Activated CD4-positive, alpha-beta T cell treated with anti-CD3 and anti-CD28 coated beads, Interleukin-2, amount 10 ng/mL, durations not matched to agents 7 days and 5 days (primary cell): ENCODE measurements at places on chromosomes 12 and 14. TPM values are rescaled to one million over a fixed set of nuclear protein-coding genes. Genes with fewer than 3 reads are reported as not detected.

GRCh38 chr12:10094646-10095395 lies 4.0 kb downstream of the CLEC1A start:
- DNase-seq = no peak

DNA sequence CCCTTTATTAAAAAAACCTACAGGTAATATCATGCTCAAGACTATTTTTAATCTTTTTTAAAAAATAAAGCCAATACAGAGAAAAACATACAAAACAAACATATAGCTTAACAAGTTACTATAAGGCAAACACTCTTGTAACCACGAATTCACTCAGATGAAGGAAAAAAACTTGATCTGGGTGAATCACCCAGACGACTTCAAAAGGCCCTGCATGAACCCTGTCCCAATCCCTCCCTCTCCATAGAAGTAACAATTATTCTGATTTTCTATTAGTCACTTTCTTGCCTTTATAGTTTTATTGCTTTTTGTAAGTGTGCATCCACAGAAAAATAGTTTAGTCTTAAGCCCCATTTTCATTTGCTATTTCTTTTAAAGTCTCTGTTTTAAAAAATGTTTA lies 72.6 kb downstream of the LRP6 start:
- no peak for DNase-seq

IL22 gene
- 0.42 TPM for total RNA-seq

HOXC9 gene
- total RNA-seq = not detected

GRCh38 chr12:29220632-29221336 lies 71.7 kb downstream of the FAR2 start:
- DNase-seq = no peak

DNA sequence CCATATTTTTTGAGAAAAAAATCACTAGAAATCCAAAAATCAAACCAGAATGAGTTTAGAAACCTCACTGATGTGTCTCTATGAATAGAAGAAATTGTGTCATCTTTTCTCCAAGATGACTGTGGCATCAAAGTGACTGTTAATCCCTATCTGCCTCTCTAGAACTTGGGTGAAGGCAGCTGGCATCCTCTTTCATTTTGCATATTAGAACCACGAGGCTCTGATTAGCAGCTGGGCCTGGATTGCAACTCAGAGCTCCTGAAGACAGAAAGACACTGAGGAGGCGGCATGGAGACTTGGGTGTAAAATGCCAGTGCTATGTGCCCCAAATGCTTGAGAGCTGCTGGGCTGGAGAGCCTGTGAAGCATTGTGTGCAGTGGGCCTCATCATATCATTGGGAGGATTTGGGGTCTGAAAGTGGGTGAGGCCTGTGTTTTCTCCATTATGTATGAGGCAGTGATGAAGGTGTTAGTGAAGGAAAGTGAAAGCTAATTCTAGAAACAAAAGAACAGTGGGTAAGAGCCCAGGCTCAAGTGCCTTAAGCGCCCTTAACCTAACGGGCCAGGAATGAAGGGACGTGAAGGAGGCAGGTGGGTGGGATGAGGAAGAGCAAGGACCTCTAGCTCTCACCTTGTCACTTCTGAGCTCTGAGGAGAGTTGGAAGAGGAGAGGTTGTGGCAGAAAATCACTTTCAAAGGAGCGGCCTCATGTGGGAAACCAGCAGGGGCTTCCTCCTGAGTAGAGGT lies 26.2 kb downstream of the NKX2-8 start:
- DNase-seq = no peak

GRCh38 chr14:19917955-19918518 lies 2.4 kb upstream of the OR4K5 start:
- no peak for DNase-seq

- no peak for DNase-seq
Observed at GRCh38 chr12:92336641-92337040, 191.0 kb upstream of the BTG1 start.

DNA sequence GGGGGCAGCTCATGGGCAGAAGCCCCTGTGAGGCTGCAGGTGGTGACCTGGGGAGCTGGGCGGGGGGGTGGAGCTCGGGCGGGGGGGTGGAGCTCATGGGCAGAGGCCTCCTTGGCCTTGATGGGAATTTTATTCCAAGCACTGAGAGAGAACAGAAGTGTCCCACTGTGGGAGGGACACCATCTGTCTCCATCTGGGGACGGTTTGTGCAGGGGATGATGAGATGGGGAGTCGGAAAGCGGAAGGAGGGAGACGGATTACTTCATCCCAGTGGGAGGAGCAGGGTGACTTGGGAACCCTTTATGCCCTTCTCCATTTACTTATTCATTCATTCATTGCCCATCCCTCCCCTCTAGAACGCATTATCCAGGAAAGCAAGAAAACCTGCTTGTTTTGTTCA lies 304.7 kb downstream of the ADGRD1 start:
- no peak for DNase-seq

- DNase-seq = no peak
Observed at GRCh38 chr14:53367644-53368026, 214.5 kb upstream of the DDHD1 start.

NKX2-1 gene
- not detected for total RNA-seq

DNA sequence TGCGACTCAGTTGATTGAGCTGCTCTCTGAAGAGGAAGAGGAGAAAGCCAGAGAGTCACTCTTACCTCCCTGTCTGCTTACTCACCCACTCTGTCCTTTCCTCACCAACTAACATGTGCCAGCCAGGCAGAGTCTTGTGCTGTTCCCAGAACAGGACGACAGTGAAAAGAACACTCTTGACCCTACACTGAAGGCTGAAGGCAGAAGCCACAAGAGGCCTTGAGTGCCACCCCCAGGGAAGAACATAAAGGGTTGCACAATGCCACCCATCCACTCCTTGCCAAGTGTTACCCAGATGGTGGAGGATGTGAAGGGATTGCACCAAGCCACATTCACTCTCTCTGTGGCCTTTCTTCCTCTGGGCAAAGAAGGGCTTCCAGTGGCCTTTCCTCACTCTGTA lies 12.8 kb downstream of the ABHD4 start:
- DNase-seq = no peak

- peak; percentile 84 for DNase-seq
Observed at GRCh38 chr12:11500188-11500860, 105.0 kb upstream of the PRB2 start.

ADAM20 gene
- 0.17 TPM for total RNA-seq

DNA sequence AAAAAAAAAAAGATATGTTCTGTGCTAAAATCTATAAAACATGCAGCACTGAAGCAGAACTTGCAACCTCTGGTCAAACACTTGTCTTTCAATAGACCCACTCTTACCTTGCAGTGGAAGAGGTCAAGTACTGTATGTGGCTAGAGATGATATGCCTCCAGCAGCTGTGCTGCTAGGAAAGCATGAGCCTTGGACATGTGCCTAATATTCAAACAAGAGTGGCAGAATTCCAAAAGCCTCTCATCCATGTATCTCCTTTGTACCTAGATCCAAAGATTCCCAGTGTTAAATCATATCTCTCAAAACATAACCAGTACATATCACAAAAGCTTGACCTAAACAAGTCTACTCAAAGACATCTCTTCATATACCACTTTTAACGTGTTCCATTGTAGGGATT lies 105.0 kb upstream of the CPNE8 start:
- DNase-seq = no peak

DNA sequence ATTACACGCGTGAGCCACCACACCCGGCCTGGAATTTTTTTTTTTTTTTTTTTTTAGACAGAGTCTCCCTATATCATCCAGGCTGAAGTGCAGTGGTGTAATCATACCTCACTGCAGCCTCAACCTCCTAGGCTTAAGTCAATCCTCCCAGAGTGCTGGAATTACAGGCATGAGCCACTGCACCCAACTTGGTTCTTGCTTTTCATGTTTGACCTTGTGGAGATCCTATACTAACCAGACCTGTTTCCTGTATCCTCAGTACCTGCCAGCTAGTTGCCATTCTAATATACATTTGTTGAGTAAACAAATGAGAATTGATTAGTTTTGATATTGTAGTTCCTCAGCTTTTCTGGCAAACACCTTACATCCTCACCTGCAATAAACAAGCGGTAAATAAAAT lies 3.2 kb upstream of the VSIG10 start:
- no peak for DNase-seq

AQP6 gene
- total RNA-seq = not detected

DNA sequence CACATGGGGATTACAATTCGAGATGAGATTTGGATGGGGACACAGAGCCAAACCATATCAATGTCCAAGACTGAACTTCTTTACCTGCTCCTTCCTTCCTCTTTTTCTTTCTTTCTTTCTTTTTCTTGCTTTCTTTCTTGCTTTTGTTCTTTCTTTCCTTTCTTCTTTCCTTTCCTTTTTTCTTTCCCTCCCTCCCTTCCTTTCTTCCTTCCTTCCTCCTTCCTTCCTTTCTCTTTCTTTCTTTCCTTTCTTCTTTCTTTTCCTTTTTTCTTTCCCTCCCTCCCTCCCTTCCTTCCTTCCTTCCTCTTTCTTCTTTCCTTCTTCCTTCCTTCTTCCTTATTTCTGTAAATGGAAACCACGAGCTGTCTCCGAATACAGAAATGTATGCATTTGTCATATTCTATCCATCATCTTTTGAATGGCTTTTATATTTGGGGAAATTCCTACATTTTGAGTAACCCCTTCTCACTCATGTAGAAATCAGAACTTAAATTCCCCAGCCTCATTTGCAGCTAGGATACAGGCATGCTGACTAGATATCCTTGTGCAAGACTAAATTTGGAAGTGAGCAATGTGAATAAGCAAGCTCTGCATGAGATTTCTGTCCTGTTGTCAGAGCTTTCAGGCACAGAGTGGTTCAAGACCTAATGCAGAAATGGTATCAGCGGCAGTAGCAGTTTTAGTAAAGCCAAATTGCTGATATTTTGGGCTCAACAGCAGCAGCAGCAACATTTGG lies 11.5 kb downstream of the GPR33 start:
- no peak for DNase-seq

DNA sequence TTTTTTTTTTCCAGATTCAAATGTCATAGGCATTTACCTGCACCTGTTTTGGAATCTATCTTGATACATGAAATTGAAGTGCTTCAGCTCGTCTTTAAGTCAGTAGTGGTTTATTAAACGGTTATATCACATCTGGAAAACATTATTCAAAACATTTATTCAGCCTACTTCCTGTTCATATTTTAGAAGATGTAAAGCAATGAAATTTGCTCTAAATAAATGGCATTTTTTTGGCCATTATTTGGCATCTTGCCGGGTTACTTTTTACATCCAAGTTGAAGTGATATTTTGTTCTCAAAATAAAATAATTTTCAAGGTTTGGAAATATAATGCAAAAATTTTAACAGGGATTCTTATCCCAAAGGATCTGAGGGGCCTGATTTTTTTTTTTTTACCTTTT lies 103.1 kb downstream of the EML1 start:
- DNase-seq = no peak

DNA sequence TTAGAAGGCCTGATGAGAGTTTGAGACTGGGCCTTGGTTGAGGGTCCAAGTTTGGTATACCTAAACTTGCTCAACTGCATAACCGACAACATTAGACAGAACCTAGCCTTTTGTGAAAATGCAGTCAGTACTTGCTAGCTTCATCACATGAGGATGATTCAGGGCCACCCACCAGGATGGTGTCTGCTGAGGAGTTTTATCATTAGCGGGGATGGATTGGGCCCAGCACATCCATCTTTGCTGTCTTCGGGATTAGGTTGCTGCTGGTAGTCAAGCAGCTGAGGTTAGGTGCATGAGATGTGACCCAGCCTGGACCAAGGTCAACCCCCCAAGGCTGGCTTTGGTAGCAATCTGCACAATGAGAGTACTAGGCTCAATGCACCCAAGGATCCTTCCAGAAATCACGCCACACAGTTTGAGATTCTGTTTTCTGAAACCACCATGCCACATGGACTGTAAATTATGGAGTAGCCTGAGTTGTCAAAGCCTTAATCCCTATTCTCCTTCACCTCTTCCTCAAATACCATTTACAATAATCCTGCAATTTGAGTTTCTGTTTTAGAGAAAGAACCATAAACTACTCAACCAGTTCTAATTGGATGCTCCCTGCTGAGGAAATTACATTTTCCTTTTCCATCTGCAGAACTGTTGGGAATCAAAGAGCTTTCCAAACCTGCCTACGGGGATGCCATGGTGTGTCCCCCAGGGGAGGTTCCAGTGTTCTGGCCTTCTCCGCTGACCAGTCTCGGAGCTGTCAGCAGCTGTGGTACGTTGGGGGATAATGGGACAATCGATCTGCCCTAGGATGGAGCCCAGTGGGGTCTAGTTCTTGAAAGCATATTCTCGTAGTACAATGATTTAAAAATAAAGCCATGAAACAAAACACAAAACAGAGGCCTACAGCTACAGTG lies 61.7 kb downstream of the DGLUCY start:
- no peak for DNase-seq

- no peak for DNase-seq
Observed at GRCh38 chr14:66015071-66015780, 470.9 kb upstream of the CCDC196 start.

CLECL1 gene
- total RNA-seq = 1.2 TPM

GRCh38 chr12:129629901-129630300 lies 273.9 kb downstream of the TMEM132D start:
- no peak for DNase-seq

RND1 gene
- 1.2 TPM for total RNA-seq

GRCh38 chr12:107547389-107547788 lies 138.2 kb upstream of the PWP1 start:
- DNase-seq = no peak

KDM5A gene
- 92.2 TPM for total RNA-seq

RNF41 gene
- total RNA-seq = 30.1 TPM
